ENCODE measurements at places on chromosomes 2 and 18.

GRCh38 chr2:64328756-64329155, 125.2 kb upstream of the LGALSL start:
- DNase-seq = no peak

DNA sequence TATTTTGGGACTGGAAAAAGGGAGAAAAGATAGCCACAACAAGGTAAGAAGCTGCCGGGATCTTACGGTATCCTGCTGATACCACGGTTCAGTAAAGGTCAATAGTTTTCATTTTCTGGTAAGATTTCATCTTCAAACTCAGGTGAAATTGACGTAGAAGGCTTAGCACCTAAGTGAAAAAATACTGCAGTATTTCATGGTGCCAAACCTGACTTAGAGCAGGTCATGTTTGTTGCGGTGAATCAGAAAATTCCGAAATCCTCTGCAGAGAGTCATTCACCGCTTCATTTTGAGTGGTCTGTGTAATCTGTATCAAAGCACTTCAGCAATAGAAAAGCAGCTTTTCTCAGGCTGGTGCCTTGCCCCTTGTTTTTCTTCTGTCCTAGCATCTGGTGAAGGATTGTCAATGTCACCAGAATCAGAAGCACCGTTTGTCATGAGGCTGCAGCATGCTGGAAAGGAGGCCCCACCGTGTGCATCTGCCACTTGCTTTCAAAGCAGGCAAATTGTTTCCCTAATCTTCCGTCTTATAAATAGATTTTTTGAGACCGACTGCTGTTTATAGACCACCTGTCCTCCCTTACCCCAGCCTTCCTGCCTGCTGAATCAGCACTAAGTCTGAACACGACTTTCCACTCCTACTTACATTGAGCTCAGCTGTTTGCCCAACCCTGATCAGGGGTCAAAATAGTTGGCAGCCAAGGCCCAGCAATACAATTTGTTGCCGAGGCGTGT, 156.3 kb downstream of the EML6 start:
- no peak for DNase-seq

DNA sequence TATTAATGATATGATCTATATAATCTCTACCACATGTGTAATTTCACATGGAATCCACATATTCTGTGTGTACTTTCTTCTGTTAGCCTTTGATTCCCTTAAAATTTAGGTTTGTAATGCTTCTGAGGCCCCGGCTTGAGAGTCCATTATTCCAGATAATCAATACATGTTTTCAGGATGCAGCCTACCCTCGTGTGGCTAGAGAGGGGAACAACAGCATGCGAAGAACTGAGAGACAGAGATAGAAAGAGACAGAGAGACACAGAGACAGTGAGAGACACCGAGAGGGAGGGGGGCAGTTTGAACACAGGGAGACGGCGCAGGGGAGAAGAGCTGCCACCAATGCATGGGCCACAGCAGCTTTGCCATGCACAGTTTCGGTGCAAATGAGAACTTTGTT, 185.4 kb downstream of the SNTG2 start:
- no peak for DNase-seq

GRCh38 chr2:146949400-146949799, 895.4 kb upstream of the ACVR2A start:
- DNase-seq = no peak

GRCh38 chr2:237858294-237859081, 935 bp upstream of the RAMP1 start:
- no peak for DNase-seq

DNA sequence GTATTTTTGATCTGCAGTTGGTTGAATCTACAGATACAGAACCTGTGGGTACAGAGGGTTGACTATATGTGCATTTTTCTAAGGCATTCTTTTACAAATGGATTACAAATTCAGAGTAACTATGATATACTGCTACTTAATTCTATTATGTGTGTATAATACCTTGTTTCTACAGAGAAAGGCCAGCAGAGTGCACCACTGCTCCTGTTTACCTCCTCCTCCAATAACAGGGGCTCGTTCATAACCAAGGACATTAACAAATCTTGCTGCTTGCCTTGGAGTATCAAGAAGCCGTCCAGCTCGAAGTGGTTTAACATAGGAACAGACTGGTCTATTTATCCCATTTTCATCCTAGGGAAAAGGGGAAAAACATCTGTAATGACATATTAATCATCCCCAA, 16.4 kb downstream of the CEP76 start:
- no peak for DNase-seq

DNA sequence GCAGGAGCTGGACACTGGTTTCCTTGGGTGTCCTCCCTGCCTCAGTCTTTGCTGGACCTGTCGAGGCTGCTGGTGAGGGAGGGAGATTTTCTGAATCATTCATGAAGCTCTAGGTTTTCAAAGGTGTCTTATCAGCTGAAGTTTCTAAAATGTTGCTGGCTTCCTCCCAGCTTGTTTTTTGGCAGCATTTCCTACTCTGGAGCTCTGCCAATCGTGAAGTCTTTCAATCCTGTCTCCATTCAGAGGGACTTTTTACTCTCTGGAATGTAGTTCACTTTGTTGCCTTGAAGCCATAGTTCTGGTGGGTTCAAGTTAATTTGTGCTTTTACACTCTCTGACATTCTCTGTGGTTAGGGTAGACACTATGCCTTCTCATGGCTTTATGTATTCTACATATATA, 23.9 kb downstream of the SNTG2 start:
- no peak for DNase-seq

GRCh38 chr18:76982038-76982437, 150.5 kb downstream of the MBP start:
- DNase-seq = no peak

DNA sequence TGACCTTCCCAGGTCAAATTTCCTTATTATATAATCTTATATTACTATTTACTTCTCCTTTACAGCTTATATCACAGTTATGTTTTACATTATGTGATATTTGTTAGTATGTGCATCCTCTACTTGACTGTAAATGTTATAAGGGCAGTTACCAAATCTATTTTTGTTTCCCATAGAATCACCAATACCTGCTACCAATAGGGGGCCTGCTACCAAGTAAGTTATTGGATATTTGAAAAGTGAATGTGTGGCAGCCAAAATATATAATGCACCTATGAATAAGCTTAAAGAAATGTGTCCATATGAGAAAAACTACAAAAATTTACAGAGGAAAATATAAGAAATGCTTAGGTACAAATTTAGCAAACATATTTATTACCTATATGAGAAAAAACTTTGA, 23.9 kb upstream of the CTAGE1 start:
- no peak for DNase-seq

GRCh38 chr2:30368258-30368657, 78.8 kb upstream of the LCLAT1 start:
- no peak for DNase-seq

GRCh38 chr2:115083225-115083624, 640.8 kb downstream of the DPP10 start:
- DNase-seq = no peak

GRCh38 chr2:28956415-28956826, 24.7 kb upstream of the TOGARAM2 start:
- no peak for DNase-seq

DNA sequence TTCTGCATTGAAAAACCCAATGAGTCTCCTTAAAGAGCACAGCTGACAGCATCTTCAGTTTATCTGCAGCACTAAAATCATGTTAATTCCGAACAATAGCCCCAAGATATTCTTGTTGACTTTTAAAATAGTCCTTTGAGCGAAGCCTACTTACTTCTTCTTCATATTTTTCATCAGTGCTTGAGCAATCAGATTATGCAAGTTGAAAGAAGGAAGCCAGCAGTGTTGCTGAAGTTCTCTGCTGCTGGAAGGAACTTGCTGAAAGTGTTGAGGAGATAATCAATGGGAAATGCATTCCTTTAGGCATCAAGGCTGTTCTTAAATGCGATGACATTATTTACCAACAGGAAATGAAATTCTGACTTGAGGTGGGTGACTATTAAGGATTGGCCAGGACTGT, 105.9 kb upstream of the SNTG2 start:
- DNase-seq = no peak

DNA sequence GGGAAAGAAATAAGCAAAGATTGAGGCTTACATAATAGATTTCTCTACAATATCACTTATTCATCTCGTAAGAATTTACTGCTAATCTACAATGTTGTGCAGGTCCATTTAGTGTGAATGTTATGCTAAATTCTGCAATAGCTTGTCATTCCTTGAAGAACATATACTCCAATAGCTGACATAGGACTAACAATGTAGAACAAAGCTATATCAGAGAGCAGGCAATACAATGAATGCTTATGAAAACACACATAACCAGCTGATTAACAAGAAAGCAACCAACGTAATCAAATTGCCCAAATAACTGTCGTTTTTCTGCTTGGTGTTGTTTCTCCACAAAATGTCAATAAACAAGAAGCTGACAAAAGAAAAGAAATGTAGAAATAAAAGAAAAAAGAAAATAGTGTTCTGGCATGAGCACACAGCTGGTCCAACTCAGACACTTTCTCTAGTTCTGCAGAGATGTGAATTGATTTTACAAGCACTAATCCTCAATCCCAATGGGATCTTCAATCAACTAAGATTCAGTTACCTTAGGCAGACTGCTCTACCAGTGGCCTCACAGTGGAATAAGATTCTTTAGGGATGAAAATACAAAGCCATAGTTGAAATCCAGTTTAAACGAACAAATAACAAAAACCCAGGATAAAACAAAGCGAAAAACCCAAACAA, 1024.7 kb upstream of the PIK3C3 start:
- no peak for DNase-seq

- no peak for DNase-seq
Measured at GRCh38 chr2:5665066-5665465, 27.1 kb upstream of the SOX11 start.

DNA sequence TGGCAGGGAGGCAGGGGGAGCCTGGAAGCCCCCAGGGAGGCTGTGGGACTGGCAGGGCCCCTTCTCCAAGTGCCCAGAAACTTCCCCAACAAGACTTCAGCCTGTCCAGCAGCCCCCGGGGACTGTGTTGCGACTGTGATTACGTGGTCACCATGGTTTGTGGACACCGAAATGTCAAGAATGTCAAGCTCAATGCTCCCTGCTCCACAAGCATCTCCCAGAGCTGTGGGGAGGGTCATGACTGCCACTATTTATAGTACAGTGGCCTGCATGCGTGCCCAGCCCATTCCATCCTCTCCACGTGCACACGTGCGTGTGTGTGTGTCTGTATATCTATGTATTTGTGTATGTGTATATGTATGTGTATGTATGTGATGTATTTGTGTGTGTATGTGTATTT, 93.8 kb upstream of the MBOAT2 start:
- DNase-seq = no peak

DNA sequence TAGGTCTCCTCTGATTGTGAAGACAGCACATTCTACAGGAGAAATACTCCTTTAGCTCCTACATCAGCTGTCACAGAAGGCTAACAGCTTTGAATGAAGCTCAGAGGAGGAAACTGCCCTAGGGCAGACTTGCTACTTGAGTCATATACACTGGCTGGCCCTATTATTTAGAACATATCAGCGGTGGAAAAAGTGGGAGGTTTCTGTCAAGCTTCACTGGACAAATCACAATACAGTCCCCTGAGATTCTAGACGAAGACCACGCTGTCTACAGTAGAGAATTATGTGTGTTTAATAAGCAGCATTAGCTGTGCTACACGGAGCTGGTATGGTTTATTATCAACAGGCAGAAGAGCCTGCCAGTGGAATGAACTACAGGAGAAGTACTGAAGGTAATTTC, 230.9 kb upstream of the FSIP2 start:
- DNase-seq = no peak

- no peak for DNase-seq
Measured at GRCh38 chr2:131077966-131078365, 15.3 kb downstream of the FAM168B start.

GRCh38 chr2:23592898-23593751, 208.1 kb downstream of the KLHL29 start:
- no peak for DNase-seq

DNA sequence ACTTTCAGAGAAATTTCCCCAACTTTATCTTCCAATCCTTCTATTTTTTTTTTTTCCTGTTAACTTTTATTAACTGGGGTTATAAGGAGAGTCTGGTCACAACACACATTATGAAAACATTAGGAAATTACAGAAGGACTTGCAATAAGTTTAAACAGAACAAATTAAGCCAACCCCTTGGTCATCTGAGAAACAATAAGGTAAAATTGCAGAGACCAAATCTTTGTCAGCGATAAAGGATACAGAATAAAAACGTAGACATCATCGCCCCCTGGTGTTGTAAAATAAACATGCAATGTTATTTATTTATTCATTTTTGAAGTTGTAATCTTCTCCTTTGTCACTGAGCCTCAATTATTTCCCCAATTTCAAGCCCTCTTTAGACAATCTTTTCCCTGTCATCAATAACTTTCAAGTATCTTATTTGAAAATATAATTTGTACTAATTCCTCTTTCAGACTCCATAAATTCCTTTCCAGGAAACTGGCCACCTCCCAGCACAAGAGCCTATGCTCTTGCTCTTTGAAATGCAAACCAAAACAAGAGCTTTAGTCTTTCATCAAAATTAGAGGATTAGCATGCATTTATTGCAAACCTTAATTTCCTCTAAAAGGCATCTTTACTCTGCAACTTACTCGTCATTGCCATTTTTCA, 19.5 kb downstream of the G6PC2 start:
- DNase-seq = no peak

- no peak for DNase-seq
Measured at GRCh38 chr2:44135771-44136170, 32.9 kb upstream of the PPM1B start.

DNA sequence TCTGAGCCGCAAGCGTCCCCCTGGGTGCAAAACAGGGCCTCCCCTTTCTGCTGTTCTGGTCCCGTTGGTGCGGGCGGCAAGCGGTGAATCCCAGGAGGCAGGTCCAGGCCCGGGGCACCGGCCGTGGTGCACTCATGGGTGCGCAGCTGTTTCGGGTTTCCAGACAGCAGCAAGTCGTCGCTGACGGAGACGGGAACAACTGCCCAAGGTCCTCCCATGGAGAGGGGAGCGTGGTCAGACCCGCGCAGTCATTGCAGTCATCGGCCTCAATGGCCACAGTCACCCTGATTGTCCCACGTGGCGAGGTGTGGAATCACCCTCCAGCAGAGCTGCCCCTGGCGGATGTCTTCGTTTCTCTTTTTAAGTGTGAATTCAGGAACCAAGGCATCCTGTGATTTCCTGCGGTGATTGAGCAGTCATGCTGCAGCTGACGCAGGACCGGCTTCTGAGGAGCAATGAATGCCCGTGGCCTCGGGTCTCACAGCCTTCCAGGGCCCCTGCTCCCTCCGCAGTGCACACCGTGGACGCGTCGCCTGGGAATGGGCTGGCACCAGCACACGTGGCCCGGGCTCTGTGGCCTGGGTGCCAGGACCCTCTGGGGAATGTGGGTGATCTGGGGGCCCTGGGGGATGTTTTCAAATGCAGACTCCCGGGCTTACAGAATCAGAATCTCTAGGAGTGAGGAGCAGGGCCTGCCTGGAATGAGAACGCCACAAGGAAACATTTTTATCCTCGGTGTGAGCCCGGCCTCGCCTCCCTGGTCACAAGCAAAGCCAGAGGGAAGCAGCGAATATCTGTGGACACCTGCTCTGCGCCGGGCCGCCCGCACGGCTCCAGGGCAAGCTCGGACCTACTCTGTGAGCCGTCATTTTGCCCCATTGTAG, 244.2 kb upstream of the SALL3 start:
- peak; percentile 59 for DNase-seq

Data from Right ventricle myocardium inferior (tissue), 1 donor.